ENCODE measurements at places on chromosomes 5 and 9.

- DNase-seq, result no peak
These were observed 33.1 kb downstream of the DAB2IP start for GRCh38 chr9:121684381-121685145.

- no peak for DNase-seq
These were observed 537.8 kb upstream of the FTMT start for GRCh38 chr5:121313886-121314285.

- DNase-seq, result no peak
These were observed 607.0 kb downstream of the ISL1 start for GRCh38 chr5:51990241-51990640.

- DNase-seq, result no peak
These were observed 123.5 kb upstream of the SLCO6A1 start for GRCh38 chr5:102622262-102622661.

- peak; percentile 75 for DNase-seq
These were observed 570 bp downstream of the CREBRF start for GRCh38 chr5:173056783-173057061.

GRCh38 chr9:69564557-69564956 is 107.6 kb downstream of the APBA1 start:
- no peak for DNase-seq

DNA sequence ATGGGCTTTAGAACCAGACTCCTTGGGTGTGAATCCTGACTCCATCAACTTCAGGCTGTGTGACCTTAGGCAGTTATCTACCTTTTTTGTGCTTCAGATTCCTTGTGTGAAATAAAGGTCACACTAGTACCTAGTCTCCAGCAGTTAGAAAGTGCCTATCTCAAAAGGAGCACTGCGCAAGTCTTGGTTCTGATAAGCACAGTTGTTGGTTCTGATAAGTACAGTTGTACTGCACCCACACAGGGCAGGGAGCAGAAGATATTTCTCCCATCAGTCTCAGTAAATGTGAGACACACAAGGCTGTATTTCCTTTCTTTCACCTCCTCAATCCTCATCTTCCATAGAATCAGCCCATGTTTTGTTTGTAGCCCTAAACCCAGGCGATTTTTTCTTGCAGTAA is 116.6 kb upstream of the DPYSL3 start:
- no peak for DNase-seq

DNA sequence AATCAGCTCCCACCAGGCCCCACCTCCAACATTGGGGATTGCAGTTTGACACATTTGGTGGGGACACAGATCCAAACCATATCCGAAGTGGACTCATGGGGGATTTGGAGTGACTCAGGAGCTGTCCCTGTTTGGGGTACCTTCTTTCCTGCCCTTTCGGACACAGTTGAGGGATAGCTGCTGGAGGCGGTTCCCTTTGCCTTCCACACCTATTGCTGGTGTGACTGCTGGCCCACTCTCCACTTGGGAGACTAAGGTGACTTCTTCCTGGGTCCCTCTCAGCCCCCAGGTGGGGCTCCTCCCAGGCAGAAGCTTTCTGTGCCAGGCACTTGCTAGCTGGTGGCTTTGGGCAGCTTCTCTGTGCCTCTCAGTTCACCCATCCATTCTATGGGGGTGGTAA is 26.6 kb downstream of the LAMC3 start:
- DNase-seq, result no peak

DNA sequence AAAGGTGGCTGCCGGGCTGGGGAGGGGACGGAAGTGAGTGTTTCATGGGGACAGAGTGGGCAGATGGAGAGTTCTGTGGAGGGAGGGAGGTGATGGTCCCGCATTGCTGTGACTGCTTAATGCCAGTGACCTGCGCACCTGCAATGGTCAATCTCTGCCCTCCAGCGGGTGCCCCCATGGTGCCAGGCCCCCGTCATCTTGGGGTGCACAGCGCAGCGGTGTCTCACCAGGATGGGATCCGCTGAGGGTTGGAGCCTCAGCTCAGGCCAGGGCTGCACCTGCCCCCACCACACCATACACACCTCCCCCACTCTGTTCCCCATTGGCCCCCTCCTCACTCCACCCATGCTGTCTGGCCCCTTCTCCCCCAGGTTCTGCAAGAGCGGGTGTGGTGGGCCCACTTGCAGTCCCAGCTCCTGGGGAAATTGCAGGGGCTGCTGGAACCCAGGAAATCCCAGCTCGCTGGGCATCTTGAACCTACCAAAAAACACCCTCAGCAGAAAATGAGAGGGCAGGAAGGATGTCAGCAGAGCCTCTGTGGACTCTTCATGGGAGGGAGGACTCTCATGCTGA is 12.1 kb upstream of the CAMSAP1 start:
- no peak for DNase-seq

DNA sequence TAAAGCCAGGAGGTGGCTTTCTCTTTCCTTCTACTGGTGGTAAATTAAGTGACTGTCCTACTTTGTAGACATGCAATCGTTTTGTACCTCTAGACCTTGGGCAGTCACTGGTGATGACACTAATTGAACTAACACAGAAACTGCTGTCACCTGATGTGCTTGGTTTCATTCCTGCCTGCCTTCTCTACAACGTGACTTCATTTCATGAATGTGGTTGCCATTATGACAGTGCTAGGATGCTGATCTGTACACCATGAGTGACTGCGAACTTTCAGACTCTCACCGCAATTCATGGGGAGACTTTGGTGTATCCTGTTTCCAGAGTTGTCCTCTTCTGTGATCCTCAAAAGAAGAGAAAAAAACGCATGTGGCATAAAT is 47.5 kb downstream of the UBE2QL1 start:
- no peak for DNase-seq
